Chondrocyte (in vitro differentiated cells): ENCODE measurements at places on chromosomes 6 and 20.

- peak; percentile 84 for DNase-seq
Observed at GRCh38 chr6:45423824-45424450, 46.2 kb upstream of the SUPT3H start.

- DNase-seq = no peak
Observed at GRCh38 chr20:23286346-23286745, 64.2 kb upstream of the NXT1 start.

GRCh38 chr6:162147281-162147680, 580.3 kb downstream of the PRKN start:
- DNase-seq = no peak

DNA sequence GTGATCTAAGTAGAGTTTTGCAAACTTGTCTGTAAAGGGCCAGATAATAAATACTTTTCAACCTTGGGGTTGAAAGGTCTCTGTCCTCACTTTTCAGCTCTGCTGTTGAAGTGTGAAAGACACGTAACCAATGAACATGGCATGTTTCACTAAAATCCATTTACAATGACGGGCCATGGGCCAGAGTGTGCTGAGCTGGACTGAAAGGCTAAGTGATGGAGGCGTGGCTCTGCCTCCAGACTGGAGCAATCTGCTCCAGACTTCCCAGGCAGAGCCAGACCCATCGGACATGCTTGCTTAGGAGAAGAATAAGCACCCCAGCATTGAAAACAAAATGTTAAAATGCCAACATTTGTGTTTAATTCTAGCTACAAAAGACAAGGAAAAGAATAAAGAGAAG, 41.4 kb downstream of the SCAND1 start:
- DNase-seq = no peak

DNA sequence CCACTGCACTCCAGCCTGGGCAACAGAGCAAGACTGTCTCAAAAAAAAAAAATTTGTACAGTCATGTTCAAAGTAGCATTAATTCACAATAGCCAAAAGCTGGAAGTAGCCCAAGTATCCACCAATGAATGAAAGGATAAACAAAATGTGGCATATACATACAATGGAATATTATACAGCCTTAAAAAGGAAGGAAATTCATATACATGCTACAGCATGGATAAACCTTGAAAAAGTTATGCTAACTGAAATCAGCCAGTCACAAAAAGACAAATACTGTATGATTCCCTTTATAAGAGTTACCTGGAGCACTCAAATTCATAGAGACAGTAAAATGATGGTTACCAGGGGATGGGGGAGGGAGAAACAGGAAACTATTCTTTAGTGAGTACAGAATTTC, 15.7 kb downstream of the EEF1A1 start:
- DNase-seq = no peak

DNA sequence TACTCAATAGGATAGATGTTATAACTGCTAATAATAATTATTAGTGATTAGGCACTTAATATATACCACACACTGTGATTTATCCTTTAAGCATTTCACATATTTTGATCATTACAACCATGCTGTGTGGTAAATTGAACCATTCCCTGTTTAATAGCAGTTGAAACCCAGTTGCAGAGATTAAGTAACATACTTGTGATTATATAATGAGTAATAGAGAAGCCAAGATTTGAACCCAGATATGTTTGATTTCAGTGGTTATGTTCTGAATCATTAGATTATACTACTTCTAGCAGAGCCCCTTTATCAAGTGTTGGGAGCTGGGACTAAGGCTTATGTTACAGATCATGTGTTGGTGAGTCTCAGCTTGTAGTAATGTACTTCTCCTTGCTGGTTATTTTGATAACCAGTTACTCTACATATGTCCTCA, 44.1 kb downstream of the STK4 start:
- no peak for DNase-seq

DNA sequence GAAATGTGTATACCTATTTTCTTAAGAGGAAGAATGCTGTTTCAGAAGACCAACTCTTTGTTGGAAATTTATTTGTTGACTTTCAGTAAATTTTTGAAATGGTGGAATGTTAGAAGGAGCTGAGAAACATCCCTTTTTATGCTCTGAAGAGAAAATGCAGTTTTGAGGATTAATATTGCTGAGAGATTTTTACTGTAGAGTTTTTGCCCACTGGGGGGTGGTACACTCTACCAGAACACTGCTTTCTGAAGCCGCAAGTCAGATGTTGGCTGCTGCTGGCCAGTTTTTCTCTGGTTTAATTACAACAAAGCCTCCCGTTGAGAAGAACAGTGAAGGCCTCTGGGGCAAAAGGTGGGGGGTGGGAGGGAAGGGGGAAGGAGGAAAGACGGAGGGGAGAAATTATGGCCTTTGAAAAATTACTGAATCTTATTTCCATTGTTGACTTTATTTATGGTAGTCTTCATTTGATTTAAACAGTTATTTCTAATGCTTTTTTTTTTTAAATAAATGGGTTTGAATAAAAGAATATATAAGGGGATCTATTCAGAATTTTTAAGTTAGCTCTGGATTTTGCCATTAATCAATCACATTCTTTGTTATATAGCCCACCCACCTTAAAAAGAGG, 3.0 kb downstream of the FLRT3 start:
- DNase-seq = no peak

GRCh38 chr6:20891161-20891560, 356.9 kb downstream of the CDKAL1 start:
- DNase-seq = no peak

GRCh38 chr6:30766461-30767157, 22.3 kb upstream of the IER3 start:
- no peak for DNase-seq
